Bronchial smooth muscle cell (primary cell): ENCODE measurements at places on chromosomes 2 and 18. TPM values are rescaled to one million over a fixed set of nuclear protein-coding genes. Genes with fewer than 3 reads are reported as not detected.

MOB1A gene
- 37.4 and 58.3 TPM in 2 replicates for total RNA-seq

HOXD12 gene
- total RNA-seq: not detected in 2 replicates

SERPINB4 gene
- not detected in 2 replicates for total RNA-seq

REG1B gene
- not detected in 2 replicates for total RNA-seq

RAD51AP2 gene
- not detected in 2 replicates for total RNA-seq

ALPI gene
- total RNA-seq: not detected in 2 replicates

PLCD4 gene
- total RNA-seq: 6.1 and 7.6 TPM in 2 replicates

ATP6V1B1 gene
- 0.79 and 1.3 TPM in 2 replicates for total RNA-seq
